ENCODE measurements at places on chromosomes 4 and X.

- H3K36me3 ChIP-seq, result no peaks in the 10 kb centered on the region
- H3K4me1 ChIP-seq, result no peaks in the 10 kb centered on the region
These were observed 1139.7 kb downstream of the PCDH18 start for GRCh38 chr4:136392576-136392975.

GRCh38 chrX:2898846-2899512 is 30.2 kb downstream of the ARSD start:
- no peak overlapping the region for H3K4me3 ChIP-seq
- no peaks in the 10 kb centered on the region for H3K4me1 ChIP-seq
- DNase-seq, result peak; percentile 26
- H3K27ac ChIP-seq, result no peak overlapping the region

DNA sequence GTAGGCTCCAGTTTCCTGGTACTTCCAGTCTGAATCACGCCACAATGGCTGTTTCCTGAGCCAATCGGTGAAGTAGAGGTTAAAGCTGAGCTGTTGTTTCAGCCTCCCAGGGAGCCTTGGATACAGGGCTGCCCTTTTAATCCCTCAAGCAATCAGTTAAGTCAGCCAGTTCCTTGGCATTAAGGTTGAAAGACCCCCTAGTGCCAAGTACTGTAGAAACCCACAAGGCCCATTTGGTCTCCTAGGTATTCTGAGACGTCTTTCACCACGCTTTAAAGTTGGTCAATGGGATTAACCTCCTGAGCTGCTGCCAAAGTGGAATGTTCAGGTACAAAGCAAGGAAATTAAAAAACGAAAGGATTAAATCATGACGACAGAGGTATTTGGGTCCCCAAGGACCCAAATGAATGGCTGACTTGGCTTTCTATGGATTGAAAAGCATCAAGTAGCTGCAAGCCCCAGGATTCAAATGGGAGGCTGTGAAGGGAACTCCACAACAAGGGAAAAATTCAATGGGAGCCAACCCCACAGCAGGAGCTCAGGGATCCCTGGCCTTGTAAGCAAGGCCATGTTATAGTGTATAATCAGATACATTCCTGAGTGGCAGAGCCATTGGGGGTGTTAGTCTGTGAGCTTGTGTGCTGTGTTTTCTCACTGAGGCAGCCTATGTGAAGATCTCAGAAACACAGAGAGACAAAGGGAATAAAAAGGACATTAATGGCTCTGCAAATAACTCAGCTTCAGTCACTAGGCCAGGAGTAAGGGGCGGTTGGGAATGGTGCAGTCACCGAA is 86.0 kb downstream of the ATG4A start:
- no peaks in the 10 kb centered on the region for H3K4me1 ChIP-seq
- no peak overlapping the region for H3K4me3 ChIP-seq
- no peaks in the 10 kb centered on the region for H3K36me3 ChIP-seq

DNA sequence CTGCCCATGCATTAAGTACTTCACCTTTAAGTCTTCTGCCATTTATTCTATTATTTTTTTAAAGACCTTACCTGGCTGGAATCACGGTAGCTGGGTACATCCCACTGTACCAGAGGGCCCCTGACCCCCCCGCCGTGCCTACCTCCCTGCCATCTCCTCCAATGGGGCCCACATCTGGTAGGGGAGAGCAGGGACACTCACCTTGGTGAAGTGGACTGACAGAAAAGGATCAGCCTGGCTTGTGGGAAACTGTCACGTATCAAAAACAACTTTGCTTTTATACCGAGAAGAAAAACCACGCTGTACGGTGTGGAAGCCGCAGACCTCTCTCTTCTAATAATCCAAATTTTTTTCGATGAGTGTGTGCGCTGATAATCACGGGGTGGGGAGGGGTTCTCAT is at the start of gene FOXP3:
FOXP3 (minus strand) TSS at position 251 of the 400 bp plus-strand sequence. CDS start 6,205 bp downstream, outside the sequence.
- H3K27me3 ChIP-seq, result no peaks in the 10 kb centered on the region
- H3K4me3 ChIP-seq, result no peak within 1 kb of the TSS
- DNase-seq, result no peak
- no peaks in the 10 kb centered on the region for H3K4me1 ChIP-seq

DNA sequence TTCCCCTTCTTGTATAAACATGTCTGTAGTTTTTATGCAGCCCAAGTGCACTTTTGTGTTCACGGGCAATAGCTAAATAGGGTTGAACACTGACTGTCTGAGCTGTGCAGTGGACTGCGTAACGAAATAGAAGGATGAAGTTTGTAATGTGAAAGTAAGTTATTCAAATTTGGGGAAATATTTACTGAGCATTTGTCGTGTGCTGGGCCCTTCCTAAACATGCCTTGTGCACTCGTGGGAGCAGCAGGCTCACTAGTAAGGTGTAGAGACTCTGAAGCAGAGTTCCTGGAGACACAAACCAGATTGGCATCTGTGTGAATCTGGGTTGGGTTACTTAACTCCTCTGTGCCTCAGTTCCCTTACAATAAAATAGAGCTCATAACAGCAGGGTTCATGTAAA is 51.7 kb upstream of the C1QTNF7 start:
- DNase-seq, result no peak
- peaks cover 4% of the 10 kb centered on the region for H3K36me3 ChIP-seq
- H3K4me3 ChIP-seq, result no peak overlapping the region
- H3K27me3 ChIP-seq, result no peaks in the 10 kb centered on the region
- no peak overlapping the region for H3K27ac ChIP-seq

DNA sequence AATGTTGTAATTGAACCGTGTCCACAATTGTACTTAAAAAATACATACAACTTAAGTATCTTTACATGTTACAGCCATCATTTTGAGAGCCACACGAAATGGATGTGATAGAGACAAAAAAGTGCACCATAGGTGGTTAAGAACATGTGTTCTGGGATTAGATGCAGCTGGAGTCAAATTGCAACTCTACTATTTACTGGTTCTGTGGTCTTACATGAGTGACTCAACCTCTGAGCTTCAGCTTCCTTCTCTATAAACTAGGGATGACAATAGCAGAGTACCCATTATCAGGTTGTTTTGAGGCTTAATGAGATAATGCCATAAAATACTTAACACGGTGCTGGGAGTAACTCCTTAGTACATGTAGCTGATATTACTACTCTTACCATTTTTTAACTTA is 130.4 kb downstream of the IDS start:
- H3K4me3 ChIP-seq, result no peak overlapping the region
- no peaks in the 10 kb centered on the region for H3K36me3 ChIP-seq
- no peaks in the 10 kb centered on the region for H3K27me3 ChIP-seq
- no peaks in the 10 kb centered on the region for H3K4me1 ChIP-seq

- no peaks in the 10 kb centered on the region for H3K27me3 ChIP-seq
- no peak for DNase-seq
- no peaks in the 10 kb centered on the region for H3K4me1 ChIP-seq
- no peak overlapping the region for H3K4me3 ChIP-seq
- H3K36me3 ChIP-seq, result no peaks in the 10 kb centered on the region
These were observed 66.1 kb downstream of the KLHL4 start for GRCh38 chrX:87583679-87584078.

Data from aorta (tissue), 5 donors.